ENCODE measurements at places on chromosomes 3 and 15. TPM values are rescaled to one million over a fixed set of nuclear protein-coding genes. Genes with fewer than 3 reads are reported as not detected.

Gene FGF7
- total RNA-seq: 162 TPM

Gene CCR1
- total RNA-seq: not detected

Gene GABRR3
- total RNA-seq: not detected

Gene EPHB1
- 0.65 TPM for total RNA-seq

Gene SPTSSB
- total RNA-seq: not detected

Gene EFCAB12
- 4.8 TPM for total RNA-seq

Gene CHRD
- 0.52 TPM for total RNA-seq

Data from epithelial cell of alveolus of lung (primary cell).